ENCODE measurements at places on chromosomes 2 and 18.

- no peak for DNase-seq
These were observed 94.1 kb upstream of the ACAA2 start for GRCh38 chr18:49907346-49907929.

- DNase-seq = no peak
These were observed 654.9 kb downstream of the ADCYAP1 start for GRCh38 chr18:1559563-1559962.

DNA sequence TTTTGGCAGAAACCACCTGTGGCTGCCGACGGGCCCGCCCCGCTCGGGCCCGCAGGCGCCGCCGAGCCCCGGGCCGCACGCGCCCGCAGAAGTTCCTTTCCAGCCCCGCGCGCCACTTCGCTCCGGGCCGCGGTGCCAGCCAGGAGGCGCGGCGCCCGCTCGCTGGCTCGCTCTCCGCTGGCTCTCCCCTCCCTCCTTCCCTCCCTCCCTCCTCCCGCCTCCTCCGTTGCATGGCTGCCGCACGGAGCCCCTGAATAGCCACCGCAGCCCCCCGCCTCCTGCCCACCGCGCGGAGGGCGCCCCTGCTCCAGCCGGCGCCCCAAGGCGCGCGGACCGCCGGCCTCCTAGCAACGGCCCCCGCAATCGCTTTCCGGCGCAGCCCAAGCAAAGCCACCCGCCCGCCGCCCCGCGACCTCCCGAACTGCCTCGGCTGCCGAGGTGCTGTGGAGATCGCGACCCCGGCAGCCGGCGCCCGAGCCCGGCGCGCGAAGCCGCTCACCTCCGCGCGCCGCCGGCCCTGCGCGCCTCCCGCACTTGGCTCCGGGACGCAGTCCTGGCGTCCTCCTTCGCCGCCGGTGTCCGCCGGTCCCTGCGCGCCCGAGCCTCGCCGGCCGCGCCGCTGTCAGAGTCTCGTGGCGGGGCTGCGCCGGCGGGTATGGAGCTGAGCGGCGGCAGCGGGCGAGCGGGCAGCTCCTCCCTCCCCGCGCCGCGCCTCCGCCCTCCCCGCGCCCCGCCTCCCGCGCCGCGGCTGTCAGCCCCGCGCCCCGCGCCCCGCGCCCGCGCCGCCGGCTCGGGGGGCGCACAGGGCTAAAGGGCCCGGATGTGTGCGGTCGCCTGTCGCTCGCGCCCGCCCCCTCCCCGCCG lies at the start of gene ZBTB7C:
Gene ZBTB7C, minus strand, starts transcription at position 657 of the 864 bp plus-strand sequence.
- DNase-seq = no peak

DNA sequence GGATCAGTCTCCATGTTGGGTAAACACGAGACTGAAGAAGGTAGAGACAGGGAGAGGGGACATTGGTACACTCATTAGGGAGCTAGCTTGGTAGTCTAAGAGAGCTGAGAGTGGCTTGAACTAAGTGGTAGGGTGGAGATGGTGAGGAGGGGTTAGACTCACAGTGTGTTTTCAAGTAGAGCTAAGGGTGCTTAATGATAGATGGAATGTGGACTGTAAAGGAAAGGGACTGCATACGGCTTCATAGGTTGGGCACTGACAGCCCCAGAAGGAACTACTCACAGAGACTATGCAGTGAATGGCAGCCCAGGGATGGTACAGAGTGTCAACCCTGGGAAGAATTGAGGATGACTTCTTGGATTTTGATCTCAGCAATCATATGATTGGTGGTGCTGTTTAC lies 178.1 kb downstream of the CCDC85A start:
- DNase-seq = no peak

DNA sequence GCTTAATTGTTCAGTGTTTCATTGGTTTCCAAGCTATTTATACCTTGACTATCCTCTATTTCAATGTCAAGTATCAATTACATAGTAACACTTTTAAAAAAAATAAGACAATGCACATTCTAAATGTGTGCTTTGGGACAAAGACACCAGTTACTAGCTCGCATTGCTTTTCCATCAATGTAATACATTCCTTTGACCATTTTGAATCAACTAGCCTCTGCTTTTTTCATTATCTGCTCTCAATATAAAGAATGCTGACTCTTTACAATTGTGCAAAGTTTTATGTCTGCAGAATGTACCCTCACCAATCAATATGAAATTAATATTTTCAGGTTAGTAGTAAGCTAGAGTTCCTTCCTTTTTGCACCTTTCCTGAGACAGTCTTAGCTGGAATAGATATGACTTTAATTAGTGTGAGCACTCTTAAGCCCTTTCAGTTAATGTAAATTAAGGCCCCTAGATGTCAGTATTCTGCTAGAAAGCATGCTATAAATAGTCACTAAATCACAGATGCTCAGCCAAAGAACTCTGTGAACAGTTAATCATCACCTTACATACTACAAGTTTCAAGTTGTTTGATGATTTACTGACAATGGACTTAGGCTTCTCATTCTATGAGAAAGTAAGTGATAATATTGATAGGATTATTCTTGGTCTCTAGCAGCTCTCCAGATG lies 413.6 kb downstream of the PTH2R start:
- DNase-seq = no peak

- DNase-seq = no peak
These were observed 104.9 kb upstream of the CAVIN2 start for GRCh38 chr2:191951832-191952231.

DNA sequence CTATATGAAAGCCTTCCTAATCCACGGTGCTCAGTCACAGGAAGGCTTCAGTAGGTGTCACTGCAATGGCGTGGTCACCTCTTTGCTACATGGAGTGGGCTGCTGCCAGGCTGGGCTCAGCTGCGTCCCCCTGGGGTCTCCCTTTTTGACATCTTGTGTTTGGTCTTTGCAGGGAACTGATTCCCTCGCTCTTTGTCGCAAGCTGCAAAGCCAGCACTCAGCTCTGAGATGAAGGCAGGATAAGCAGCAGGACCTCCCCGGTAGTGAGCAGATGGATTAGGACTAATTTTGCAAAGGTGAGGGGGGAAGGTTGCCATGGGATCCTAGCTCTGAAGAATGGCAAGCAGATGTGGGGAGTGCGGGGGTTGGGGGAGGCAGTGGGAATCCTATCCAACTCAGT lies 173.9 kb upstream of the ARL4C start:
- DNase-seq = no peak

DNA sequence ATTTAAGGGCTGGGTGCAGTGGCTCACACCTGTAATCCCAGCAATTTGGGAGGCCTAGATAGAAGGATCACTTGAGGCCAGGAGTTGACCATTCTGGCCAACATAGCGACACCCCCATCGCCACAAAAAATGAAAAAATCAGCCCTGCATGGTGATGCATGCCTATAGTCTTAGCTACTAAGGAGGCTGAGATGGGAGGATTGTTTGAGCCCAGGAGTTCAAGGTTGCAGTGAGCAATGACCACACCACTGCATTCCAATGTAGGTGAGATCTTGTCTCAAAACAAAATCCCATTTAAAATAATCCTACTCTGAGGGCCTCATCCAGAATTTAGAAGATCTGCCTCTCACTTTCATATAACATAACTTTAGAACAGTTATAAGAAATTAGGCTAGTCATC lies 2.7 kb upstream of the SERTAD2 start:
- DNase-seq = no peak

GRCh38 chr2:58291726-58292438 lies 50.8 kb upstream of the FANCL start:
- DNase-seq = no peak

- no peak for DNase-seq
These were observed 168.0 kb downstream of the SPP2 start for GRCh38 chr2:234218266-234219045.

GRCh38 chr2:109347626-109348025 lies 218.6 kb downstream of the SH3RF3 start:
- DNase-seq = no peak

DNA sequence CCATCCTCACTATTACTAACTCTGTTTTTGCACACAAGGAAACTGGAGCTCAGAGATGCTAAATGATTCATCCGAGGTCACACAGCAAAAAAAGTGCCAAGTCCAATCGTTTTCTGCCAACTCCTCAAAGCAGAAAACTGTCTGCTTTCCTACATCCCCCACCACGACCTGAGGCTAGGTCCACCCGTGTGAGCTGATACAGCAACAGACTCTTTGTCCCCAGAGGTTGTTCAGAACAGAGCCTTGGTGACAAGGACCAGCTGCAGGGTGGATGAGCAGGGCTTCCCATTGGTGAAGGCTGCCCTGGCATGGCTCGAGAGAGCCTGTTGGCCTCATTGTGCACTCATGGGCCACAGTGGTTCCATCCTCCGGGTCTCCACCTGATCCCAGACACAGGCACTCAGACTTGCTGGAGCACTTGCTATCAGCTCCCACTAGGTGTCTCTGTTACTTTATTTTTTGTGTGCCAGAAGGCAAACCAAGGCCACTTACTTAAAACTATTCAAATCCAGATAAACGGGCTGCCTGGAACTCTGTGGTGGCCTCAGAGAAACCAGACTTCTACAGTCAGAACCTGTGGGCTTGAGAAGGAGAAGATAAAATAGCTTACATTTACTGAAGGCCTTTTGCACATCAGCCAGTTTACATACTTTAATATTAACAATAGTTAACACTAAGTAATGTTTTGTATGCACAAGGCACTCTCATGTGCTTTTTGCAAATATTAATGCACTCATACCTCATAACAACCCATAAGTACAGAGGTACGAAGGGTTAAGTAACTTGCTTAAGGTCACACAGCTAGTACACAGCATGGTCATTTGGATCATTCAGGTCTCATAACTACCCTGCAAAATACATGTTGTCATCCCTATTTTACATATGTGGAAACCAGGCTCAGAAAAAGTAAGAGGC lies 62.9 kb upstream of the CTIF start:
- peak; percentile 44 for DNase-seq

- peak; percentile 39 for DNase-seq
These were observed 55.5 kb upstream of the ANKRD62 start for GRCh38 chr18:12038082-12038638.

GRCh38 chr2:158967114-158967730 lies 1.2 kb upstream of the TANC1 start:
- peak; percentile 26 for DNase-seq

GRCh38 chr2:111235192-111236015 lies 114.7 kb downstream of the BCL2L11 start:
- DNase-seq = no peak

GRCh38 chr2:68094111-68094510 lies 31.3 kb upstream of the C1D start:
- no peak for DNase-seq

- no peak for DNase-seq
These were observed 52.4 kb downstream of the AKAIN1 start for GRCh38 chr18:5144629-5145028.

DNA sequence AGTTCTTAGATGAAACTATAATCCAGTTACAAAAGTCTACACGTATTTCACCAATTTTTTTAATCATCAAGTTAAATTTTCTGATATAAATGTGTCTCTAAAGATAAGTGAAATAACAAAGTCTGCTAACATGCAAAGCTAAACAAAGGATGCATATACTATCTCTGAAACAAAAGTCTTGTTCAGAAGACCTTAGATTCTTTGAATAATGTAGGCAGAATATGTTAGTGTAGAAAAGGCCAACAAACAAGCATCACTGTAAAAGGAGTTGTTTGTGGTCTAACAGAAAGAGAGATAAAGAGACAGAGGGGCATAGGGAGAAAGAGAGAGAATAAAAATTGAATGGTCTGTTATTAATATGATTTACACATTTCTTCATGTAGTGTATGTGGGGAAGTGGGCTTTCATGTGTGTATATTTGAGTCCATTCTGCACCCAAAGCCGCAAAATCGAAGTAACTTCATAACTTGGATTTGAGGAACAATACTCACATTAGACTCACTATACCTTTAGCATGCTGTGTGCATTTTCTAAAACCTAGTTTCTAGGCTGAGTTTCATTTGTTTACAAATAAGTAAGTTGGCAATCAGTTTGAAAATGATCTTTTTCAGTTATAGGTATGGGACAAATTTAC lies 734.8 kb upstream of the REG3G start:
- DNase-seq = no peak

DNA sequence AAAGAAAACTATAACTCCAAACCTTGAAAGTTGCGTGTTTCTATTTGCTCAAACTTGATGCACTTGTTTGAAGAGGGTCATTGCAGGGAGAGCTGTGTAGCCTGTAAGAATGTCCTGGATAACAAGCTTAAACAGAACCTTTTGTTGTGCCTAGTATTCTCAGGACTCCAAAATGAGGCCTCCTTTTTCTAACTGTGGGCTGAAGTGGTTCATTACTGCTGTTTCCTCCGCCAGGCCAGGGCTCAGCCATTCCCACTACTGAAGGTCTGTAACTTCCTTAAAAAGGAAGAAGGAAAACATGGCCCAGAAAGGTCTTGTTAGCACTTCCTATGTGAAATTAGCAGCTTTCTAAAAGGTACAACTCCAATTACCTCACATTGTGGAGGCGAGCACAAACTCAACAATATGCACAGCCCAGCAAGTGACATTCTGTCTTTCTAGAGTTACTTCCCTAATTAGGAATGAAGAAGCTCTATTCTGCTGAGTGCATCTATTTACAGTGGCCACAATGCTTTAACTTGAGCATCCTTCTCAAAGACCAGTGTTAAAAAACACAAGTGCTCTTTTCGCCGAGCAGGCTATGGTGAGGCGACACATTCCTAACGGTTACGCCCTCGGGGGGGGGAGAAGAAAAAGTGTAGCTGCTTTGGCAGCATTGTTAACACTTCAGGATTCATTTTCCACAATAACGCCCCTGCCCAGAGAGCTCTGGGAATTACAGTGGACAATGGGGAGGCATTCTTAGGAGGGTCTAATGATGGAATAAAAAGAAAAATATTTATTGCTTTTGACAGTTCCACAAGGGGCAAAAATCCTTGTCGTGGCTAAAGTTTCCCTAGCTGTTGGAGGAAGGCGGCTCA lies 136.9 kb upstream of the SIX3 start:
- DNase-seq = no peak

- DNase-seq = no peak
These were observed 122.3 kb upstream of the DDX18 start for GRCh38 chr2:117692001-117692763.

Measured in uterus (tissue), 4 donors.